ENCODE measurements at places on chromosomes 5 and 9.

DNA sequence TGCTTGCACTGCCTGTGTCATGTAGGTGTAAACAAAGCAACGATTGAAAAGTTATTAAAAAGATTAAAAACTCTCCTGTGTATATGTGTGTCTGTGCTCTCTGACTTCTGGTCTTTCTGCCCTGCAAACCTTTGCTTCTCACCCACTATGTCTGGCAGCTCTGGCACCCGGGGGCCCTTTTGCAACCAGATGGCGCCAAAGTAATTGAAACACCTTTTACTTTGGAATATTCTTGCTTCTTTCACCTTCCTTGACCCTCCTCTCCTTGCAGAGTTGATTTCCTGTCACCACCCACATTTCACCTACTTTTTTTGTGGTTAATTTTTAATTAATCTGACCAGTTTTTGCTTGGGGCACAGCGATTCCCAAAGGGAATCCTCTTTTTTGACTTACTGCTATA, 275.5 kb downstream of the ARHGEF28 start:
- no peak for DNase-seq

DNA sequence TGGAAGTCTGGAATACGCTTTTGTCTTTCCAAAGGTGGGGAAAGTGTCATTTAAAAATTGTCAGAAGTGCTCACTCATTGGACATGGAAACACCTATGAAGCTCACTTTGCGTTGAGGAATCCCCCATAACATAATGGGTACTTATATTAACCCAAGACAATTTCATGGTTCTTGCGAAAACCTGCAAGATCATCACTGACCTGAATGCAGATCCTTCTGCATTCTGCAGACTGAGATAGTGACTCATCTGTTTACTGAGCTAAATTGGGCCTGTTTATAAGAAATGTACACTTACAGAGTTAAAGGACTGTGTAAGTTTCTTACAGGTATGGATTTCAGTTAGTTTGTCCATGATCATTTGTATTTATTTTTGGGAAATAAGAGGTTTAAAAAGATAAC, 153.0 kb downstream of the HMHB1 start:
- DNase-seq = no peak

GRCh38 chr9:114827641-114828302, 21.9 kb upstream of the TNFSF15 start:
- no peak for DNase-seq

- no peak for DNase-seq
These were observed 215.2 kb downstream of the SMARCA2 start for GRCh38 chr9:2230362-2230761.

DNA sequence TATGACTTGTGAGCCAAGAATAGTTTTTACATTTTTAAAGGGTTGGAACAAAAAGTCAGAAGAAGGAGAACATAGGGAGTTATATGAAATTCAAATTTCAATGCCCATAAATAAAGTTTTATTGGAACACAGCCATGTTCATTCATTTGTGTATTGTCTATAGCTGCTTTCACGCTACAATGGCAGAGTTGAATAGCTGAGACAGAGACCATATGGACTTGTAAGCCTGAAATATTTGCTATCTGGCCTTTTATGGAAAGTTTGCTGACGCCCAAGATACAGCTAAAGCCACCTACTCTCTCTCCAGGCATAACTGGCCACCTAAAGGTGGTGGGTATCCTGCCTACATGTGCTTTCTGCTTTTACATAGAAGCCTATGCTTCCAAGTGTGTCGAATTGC, 10.9 kb downstream of the DAB2IP start:
- no peak for DNase-seq

- no peak for DNase-seq
These were observed 62.9 kb downstream of the DENND1A start for GRCh38 chr9:123867034-123867433.

DNA sequence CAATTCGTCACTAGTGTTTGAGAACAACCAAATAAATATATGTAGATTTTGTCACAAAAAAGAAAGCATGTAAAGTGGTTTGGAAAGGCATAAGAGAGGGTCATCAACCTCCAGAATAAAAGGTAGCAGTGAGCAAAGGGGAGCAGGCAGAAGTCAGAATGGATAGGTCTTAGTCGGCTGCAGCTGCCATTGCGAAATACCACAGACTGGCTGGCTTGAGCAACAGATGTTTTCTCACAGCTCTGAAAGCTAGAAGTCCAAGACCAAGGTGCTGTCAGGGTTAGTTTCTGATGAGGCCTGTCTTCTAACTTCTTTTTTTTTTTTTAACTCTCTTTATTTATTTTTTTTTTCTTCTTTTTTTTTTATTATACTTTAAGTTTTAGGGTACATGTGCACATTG, 208.1 kb upstream of the PIK3R1 start:
- no peak for DNase-seq

- no peak for DNase-seq
These were observed 139.9 kb downstream of the GADD45G start for GRCh38 chr9:89744730-89745129.

DNA sequence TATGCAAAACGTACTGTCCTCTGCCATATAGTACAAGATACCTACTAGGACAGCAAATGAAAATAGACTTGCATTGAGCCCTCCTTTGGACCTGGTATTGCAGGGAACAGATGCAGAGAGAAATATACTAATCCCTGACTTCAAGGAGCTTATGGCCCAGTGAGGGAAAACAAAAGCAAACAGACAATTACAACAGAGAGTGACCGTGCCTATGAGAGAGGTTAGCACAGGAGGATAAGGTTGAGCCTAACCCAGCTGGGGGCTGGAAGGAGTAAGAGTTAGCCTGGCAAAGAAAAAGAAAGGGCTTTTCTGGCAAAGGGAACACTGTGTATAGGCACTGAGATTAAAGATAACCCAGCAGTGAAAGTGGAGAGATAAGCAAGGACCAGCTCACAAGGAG, 5.5 kb downstream of the CDC26 start:
- DNase-seq = no peak

- DNase-seq = peak; percentile 86
These were observed 79.0 kb downstream of the GLDC start for GRCh38 chr9:6566409-6567139.

- DNase-seq = no peak
These were observed 16.5 kb downstream of the KIAA1958 start for GRCh38 chr9:112503170-112503569.
